Stimulated activated CD4-positive, alpha-beta T cell treated with anti-CD3 and anti-CD28 coated beads, Interleukin-2, amount 100 ng/mL, for 24 hours (primary cell): ENCODE measurements at places on chromosomes 13 and 19.
A peak's percentile ranks its signal among the peaks of the same experiment; 100 is the strongest.

DNA sequence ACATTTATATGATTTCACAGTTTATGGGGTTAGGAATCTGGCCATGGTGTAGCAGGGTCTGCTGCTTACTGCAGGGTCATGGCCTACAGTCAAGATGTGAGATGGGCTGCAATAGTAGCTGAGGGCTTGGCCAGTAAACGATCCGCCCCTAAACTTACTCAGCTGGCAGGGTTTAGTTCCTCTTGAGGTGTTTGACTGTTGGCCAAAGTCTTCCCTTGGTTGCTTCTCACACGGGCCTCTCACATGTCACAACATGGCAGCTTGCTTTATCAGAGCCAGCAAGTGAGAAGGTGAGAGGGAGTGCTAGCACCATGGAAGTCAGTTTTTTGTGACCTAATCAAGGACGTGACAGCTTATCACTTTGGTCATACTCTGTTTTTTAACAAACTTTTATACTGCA lies 77.1 kb downstream of the DNAJC3 start:
- DNase-seq: no peak

DNA sequence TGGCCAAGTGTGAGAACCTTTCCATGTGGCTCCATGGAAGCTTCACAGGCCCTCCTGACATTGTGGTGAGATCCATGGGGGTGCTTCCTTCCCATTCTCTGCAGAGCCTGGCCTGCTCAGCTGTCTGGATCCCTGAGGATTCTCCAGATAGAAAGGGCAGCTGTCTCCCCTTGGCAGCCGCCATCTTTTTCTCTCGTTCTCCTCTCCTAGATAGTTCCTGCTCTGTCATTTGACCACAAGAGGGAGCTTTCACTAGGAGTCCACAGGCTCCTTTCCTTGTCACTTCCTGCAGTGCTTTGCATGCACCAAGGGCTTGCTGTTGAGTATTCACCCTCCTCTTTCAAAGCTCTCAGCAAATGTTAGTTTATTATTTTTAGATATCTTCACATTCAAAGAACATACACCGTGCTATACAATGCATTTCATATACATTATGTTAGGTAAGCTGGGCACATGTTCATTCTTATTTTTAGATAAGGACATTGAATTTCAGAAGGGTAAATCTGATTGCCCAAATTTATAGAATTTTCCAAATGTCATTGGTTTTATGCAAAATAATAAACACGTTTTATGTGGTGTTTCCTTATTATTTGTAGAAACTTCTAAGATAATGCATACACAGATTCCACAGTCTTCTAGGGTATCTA lies 133.2 kb downstream of the FRY start:
- peak; percentile 12 for DNase-seq

GRCh38 chr19:17420475-17420924 lies 653 bp downstream of the MVB12A start:
- peak; percentile 35 for DNase-seq

DNA sequence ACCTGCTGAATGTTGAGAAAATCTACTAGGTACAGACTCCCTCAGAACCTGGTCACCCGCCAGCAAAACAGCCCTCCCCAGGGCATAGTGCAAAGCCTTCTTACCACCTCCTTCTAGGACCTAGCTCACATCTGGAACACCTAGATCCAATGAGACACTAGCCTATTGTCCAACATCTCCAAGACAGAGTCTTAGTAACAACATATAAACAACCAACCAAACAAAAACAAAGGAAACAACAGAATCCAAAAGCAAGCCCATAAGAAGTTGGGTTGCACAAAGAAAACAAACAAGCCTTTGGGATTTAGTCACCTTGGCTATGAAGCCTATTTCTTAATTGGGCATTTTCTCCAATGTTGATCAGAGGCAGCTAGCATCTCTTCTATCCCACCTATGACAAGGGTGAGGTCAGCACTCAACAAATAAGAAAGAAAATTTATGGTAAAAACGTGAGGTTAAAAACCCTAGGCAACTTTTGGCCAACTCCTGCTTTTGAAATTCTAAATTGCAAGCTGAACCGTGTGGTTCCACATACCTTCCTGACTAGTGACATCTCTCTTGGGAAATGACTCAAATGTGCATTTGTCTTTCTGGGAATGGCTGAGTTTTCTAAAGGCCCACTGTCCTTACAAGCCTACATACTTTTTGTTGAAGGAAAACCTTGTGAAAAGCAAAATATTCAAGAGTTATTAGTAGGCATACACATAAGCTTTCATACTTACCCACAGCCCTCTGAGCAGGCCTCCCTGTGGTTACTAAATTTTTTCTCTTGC lies 66.7 kb downstream of the FAM216B start:
- DNase-seq: no peak

DNA sequence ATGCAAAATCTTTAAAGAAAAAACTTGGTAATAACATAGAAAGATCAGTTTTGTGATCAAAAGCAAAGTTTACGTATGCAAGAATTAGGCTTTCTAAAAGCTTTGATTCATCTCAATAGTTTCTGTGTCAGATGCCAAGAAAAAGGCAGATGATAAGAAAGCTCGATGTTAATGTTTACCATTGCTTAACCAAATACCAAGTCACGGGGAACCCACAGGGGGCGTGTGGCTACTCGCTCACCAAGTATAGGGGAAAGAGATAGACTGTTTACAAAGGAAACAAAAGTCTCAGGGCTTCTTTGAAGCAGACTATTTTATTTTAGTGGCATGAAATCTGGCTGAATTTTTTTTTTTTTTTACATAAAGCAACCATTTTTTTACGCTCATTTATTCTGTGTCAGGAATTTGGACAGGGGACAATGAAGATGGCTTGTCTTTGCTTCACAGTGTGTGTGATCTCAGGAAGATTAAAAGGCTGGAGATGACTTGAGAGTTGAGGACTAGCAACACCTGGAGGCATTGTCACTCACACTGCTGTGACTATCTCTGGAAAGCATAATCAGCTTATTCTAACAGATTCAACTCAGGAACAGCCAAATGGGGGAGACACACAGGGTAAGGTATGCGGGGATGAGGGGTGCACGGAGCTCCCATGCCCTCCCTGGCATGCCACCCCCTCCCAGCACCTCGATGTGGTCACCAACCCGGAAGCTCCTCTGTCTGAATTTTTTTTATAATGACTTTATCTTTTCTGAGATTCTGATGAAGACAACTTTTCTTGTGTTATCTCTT lies 24.9 kb downstream of the RCBTB1 start:
- DNase-seq: no peak

DNA sequence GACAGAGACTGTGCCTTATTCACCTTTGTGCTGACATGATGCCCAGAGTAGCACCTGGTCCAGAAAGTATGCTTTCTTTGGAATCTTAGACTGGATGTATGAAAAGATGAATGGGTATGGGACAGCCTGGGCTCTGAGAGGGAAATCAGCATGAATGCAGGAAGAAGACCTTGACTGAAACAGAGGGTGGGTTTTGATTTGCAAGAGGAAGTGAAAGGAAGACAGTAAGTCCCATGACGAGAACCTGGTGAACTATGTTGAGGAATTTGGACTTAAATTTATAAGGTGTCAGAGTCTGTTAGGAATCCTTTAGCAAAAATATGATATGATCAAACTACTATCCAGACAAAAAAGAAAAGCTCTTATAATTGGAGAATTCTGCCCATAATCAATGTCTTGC lies 301.9 kb downstream of the SPRY2 start:
- no peak for DNase-seq
